NCI-H446 (cell line): ENCODE measurements at places on chromosomes 5 and 9.

GRCh38 chr5:98935206-98935605, 6.4 kb upstream of the CHD1 start:
- DNase-seq: no peak

DNA sequence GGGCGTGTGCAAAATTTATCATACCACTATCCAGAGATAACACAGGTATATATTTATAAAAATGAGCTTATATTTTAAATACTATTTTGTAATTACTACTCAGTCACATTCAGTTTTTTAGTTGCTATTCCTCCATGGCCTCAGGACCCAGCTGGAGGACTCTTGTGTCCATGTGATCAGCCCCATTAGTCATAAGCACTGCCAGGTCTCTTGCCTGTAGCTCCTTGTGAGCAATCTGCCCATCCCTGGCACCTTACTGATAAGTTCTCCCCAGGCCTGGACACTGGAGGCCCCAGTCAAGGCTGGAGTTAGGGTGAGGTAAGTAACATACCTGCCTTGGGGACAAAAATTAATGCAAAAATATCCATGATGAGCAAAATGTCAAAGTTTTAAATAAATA, 29.5 kb upstream of the ADRB2 start:
- no peak for DNase-seq

GRCh38 chr9:8417341-8417740, 617.8 kb upstream of the DMAC1 start:
- DNase-seq: no peak

GRCh38 chr5:76870046-76870445, 20.2 kb downstream of the S100Z start:
- no peak for DNase-seq

DNA sequence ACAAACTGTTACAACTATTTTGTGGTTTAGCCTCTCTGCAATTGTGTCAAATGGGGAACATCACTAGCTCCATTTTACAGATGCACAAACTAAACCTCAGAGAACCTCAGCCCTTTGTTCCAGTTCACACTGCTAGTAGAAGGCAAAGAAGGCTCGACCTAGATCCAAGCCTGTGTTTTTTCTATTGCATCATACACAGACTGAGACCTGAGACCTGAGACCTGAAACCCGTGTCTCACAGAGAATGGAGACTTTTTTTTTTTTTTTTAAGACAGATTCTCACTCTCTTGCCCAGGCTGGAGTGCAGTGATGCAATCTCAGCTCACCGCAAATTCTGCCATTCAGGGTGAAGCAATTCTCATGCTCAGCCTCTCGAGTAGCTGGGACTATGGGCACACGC, 120.8 kb downstream of the GALNT10 start:
- no peak for DNase-seq

- DNase-seq: no peak
These were observed 19.8 kb downstream of the NSA2 start for GRCh38 chr5:74786851-74787250.
